ENCODE measurements at places on chromosomes 12 and 14. TPM values are rescaled to one million over a fixed set of nuclear protein-coding genes. Genes with fewer than 3 reads are reported as not detected.

- no peak overlapping the region for H3K27ac ChIP-seq
- DNase-seq: no peak
- no peaks in the 10 kb centered on the region for H3K4me1 ChIP-seq
- H3K4me3 ChIP-seq: no peak overlapping the region
- H3K36me3 ChIP-seq: no peaks in the 10 kb centered on the region
Measured at GRCh38 chr12:99810718-99811593, 163.4 kb downstream of the GARIN6 start.

DNA sequence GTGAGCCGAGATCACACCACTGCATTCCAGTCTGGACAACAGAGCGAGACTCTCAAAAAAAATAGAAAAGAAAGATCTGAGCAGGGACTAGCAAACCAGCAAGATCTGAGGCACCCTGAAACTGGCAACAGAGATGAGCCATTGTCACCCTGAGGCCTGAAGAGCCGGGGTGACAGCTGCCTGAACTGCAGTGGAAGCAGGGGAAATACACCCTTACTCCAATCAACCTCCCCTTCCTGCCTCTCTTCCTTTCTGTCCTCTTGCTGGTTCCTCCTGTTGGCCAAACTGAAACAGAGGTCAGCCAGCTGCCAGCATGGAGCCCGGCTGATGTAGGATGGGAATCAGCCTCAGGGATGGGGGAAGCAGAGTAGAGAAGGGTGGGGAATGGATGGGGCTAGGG, 192.0 kb downstream of the CHST11 start:
- no peaks in the 10 kb centered on the region for H3K27me3 ChIP-seq
- peaks cover 11% of the 10 kb centered on the region for H3K36me3 ChIP-seq
- no peak overlapping the region for H3K27ac ChIP-seq
- DNase-seq: no peak
- no peak overlapping the region for H3K4me3 ChIP-seq

- H3K4me3 ChIP-seq: no peak overlapping the region
- H3K27me3 ChIP-seq: no peaks in the 10 kb centered on the region
- peak overlapping the region; percentile 83 for H3K27ac ChIP-seq
- H3K4me1 ChIP-seq: peaks cover 7% of the 10 kb centered on the region
- H3K36me3 ChIP-seq: peaks cover 15% of the 10 kb centered on the region
Measured at GRCh38 chr12:68805592-68806120, 2.3 kb upstream of the MDM2 start.

DNA sequence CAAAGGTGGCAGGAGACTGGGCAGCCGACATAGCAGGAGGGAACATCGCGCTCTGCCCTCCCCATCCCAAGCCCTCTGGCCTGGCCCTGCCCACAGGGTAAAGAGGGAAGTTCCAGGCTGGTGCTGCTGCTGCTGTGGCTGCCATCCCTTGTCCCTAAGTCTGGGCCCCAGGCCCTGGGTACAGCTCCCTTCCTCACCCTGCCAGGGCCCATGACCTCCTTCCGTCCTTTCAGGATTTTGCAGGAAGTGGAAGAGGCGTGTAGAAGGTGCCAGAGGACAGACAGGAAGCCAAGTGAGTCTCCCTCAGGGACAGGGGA, 14.7 kb upstream of the NCOR2 start:
- H3K27me3 ChIP-seq: no peaks in the 10 kb centered on the region
- no peaks in the 10 kb centered on the region for H3K36me3 ChIP-seq
- H3K4me3 ChIP-seq: no peak overlapping the region
- no peak overlapping the region for H3K27ac ChIP-seq
- no peak for DNase-seq

- H3K4me1 ChIP-seq: no peaks in the 10 kb centered on the region
- no peak for DNase-seq
- H3K27me3 ChIP-seq: peaks cover 2% of the 10 kb centered on the region
- no peak overlapping the region for H3K4me3 ChIP-seq
- no peaks in the 10 kb centered on the region for H3K36me3 ChIP-seq
Measured at GRCh38 chr14:97155814-97156213, 358.6 kb downstream of the VRK1 start.

- no peak for DNase-seq
- no peak overlapping the region for H3K4me3 ChIP-seq
- H3K27ac ChIP-seq: no peak overlapping the region
- H3K36me3 ChIP-seq: no peaks in the 10 kb centered on the region
- H3K4me1 ChIP-seq: no peaks in the 10 kb centered on the region
Measured at GRCh38 chr14:53456931-53457330, 303.8 kb upstream of the DDHD1 start.

The C3AR1 gene
- 8.2 TPM for total RNA-seq

The SLC5A8 gene
- total RNA-seq: 0.33 TPM

DNA sequence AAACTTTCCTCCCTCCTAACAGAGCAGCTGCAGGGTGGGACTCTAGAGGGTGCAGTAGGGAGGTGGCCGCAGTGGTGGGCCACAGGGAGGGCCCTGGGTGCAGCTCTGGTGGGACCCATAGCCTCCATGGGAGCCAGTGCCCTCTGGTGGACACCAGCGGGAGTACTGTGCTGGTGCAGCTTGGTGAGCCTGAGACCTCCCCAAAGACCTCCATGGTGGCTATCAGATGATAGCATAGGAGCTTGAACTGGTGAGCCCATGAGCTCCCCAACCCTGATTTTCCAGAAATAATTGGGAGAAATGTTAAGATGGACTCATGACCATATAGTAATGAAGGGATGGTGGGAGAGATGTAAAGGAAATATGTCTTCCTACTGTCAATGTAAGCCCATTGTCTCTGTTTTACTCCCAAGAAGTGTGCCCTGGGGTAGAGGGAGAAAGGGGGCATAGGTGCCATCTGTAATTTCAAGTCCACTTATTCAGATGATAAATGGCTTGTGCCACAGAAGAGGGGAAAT, 98.7 kb downstream of the GAS2L3 start:
- no peak overlapping the region for H3K27ac ChIP-seq
- no peak overlapping the region for H3K4me3 ChIP-seq
- no peaks in the 10 kb centered on the region for H3K36me3 ChIP-seq
- DNase-seq: no peak

Data from thymus (tissue), 14 donors.